Fibroblast of skin of right biceps (primary cell): ENCODE measurements at places on chromosomes 3 and 15.
A peak's percentile ranks its signal among the peaks of the same experiment; 100 is the strongest.

GRCh38 chr3:172647823-172648222 is 63.0 kb downstream of the NCEH1 start:
- no peak for DNase-seq

DNA sequence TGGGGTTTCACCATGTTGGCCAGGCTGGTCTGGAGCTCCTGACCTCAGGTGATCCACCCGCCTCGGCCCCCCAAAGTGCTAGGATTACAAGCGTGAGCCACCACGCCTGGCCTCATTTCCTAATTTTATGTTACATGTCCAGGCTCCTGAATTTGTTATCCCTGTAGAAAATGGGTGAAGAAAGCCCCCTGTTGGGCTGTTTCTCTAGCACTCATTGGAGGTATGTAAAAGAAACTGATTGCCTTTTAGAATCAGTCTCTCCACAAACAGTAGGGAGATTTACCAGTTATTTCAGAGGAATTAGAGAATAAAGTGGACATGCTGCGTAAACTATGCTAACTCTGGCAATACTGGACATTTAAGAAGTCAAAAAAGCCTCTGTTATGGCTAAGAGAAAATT is 364.1 kb upstream of the TBL1XR1 start:
- DNase-seq, result no peak

GRCh38 chr15:100198442-100198841 is 143.3 kb downstream of the ADAMTS17 start:
- no peak for DNase-seq

GRCh38 chr3:133258358-133258757 is 141.5 kb upstream of the BFSP2 start:
- no peak for DNase-seq

DNA sequence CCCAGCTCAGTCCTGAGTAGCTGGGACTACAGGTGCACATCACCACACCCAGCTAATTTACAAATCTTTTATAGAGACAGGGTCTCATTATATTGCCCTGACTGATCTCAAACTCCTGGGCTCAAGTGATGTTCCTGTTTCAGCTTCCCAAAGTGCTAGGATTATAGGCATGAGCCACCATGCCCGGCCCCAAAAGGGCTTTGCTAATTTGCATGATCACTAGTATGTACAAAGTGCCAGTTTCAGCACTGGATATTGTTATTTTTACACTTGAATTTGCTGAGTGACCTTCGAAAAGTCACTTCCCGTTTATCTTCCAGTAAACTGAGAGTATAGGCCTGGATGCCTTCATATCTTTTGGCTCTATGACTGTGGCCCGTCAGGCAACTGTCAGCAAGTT is 12.2 kb downstream of the CLN6 start:
- no peak for DNase-seq

DNA sequence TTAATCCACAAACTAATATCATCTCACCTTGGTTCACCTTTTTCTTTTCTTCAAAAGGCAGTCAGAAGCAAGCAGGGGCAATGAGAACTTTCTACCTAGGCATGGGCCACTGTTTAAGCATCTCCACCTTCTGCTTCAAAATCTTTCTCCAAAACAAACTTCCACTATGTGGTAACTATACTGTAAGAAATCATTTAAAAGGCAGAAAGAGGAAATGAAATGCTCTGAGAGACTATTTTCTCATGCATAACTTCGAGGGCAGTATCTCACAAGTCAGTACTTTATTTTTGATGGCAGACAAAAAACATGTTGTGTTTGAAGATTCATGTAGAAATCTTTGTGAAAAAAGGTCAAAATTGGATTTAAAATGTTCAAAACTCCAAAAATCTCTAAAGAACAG is 419.7 kb downstream of the ZBTB20 start:
- no peak for DNase-seq

DNA sequence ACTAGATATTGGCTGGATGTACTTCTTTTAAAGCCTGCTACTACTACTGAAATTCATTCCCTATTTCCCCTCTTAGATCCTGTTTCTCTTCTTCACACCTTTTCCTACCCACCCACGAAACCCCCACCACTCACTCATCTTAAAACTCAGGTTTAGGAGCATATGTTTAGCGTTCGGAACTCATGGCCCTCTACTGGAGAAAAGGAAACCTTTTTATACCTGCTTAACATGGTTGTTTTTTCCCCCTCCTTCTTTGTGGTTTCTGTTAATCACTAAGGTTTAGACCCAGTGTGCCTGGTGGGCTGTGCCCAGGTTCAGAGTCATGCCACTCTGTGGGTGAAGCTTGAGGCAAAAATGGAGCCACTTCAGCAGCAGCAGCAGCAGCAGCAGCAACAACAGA is 2.6 kb downstream of the ARID3B start:
- no peak for DNase-seq

GRCh38 chr3:10173095-10173925 is 8.6 kb downstream of the IRAK2 start:
- peak; percentile 24 for DNase-seq
